ENCODE measurements at places on chromosomes 2 and 18.

- no peak for DNase-seq
Observed at GRCh38 chr2:108364676-108365297, 13.0 kb upstream of the SULT1C4 start.

DNA sequence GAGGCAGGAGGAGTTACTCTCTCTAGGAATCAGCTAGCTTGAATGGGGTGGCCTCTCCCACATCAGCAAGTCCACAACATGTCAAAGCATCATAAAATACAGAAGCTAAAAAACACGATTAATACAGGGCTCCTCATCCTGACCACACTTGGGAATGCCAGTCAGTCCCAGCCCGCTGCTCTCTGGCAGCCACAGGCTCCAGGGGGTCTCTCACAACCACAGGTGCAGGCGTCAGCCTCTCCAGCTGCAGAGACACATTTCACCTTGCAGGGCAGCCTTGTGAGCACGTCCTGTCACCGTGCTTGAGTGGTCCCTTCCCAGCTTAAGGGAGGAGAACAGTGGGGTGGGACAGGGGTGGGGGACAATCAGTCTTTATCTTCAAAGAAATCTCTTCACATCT, 137.4 kb upstream of the SH3BP4 start:
- DNase-seq, result no peak

DNA sequence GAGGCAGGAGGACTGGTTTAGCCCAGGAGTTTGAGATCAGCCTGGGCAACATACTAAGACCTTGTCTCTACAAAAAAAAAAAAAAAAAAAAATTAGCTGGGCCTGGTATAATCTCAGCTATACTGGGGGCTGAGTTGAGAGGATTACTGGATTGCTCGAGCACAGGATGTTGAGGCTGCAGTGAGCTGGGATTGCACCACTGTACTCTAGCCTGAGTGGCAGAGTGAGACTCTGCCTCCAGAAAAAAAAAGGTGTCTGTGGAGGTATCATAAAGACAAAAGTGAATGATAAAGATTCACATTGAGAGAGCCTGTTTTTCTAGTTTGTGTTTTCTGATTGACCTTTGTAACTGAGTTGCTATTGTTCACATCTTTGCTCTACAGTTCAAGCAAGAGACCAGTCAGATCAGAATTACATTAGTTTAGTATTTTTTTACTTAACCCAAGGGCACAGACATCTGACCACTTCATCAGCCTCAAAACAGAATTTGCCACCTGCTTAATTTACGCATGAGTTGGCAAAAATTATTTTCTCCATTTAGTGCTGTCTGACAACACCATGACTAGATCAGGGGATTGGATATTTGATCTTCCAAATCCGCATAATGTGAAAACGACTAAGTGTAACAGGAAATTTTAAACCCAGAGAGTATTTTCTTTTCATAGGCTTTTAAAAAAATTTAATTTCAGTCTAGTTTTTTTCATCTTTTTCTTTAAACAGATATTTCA, 271.0 kb downstream of the TGIF1 start:
- DNase-seq, result no peak

DNA sequence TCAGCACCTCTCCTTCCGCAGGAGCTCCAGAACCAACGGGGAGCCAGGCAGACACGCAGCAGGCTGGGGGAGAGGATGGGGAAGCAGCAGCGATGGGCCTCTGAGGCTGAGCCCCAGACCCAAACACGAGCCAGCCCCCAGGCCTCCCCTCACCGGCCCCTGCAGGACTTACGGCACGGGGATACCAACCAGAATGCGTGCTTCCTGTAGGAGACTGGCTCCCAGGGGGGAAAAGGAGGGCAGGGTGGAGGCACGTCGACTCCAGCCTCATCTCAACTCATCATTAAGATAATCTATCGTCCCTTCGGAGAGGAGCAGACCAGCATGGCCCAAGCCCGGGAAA, 495.1 kb upstream of the MYT1L start:
- DNase-seq, result no peak

- DNase-seq, result no peak
Observed at GRCh38 chr2:166957686-166958085, 69.4 kb downstream of the XIRP2 start.

DNA sequence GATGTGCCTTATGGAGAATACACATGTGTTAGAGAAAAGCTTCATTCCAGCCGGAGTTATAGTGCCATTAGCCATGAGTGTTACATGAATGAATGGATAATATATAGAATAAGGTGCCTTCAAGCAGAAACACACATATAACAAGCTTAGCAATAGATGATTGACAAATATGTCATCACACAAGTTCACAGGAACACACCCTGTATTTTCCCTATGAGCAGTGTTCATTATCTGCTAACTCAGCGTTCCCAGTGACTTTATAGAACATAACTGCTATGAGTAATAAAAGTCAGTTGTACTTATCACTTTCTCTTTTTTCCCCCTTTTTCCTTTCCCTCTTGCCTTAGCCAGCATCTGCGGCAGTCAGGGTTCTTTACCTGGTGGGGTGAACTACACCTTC, 65.1 kb downstream of the TIMM21 start:
- no peak for DNase-seq

- DNase-seq, result no peak
Observed at GRCh38 chr2:26650713-26651469, 9.7 kb upstream of the CIB4 start.

- DNase-seq, result no peak
Observed at GRCh38 chr2:98487101-98487805, 42.6 kb downstream of the INPP4A start.

GRCh38 chr2:58923869-58924268, 682.7 kb upstream of the FANCL start:
- no peak for DNase-seq

- no peak for DNase-seq
Observed at GRCh38 chr2:67013821-67014220, 383.3 kb upstream of the ETAA1 start.

DNA sequence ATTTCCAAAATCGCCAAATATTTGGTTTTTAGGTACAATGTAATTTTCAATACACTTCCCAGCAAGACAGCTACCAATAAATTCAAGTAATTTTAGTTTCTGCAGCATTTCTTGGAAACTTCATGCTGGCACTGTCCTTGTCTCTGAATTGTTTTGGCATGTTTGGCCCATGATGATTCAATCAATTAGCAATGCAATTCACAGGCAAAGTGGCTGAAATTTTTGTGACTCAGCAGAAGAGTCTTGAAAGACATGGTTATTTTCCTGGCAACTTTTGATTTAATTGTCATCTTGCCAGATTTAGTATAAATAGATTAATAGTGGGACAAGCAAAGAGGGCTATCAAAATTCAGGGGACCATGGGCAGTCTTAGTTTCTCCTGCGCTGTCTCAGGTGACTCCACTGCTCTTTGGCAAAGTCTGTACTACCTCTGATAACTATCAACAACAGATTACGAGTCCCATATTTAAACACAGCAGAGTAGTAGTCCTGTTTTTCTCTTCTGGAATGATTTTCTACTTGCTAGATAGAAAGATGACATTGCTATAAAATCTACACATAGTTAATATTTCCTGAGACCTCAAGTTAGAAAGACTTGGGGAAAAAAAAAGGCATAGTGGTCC, 88.9 kb upstream of the CYP26B1 start:
- no peak for DNase-seq

- DNase-seq, result no peak
Observed at GRCh38 chr2:129751409-129751808, 228.1 kb upstream of the RAB6C start.

DNA sequence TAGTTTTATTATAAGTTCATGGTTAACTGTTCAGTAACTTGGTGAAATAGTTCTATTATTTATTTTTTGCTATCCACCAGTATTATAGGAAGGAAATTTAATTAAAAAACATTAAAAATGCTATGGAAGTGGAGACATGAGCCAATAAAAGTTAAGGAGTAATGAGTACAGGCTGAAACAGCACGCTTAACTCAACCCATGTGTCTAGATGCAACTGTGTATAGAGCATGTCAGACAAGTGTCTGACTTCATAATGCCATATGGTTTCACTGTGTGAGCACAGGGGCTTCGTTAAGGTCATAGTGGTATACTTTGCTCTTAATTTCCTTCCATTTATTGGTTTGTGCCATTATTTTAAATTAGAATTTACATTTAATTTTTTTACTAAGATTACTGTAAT, 566.8 kb upstream of the NRP2 start:
- no peak for DNase-seq

DNA sequence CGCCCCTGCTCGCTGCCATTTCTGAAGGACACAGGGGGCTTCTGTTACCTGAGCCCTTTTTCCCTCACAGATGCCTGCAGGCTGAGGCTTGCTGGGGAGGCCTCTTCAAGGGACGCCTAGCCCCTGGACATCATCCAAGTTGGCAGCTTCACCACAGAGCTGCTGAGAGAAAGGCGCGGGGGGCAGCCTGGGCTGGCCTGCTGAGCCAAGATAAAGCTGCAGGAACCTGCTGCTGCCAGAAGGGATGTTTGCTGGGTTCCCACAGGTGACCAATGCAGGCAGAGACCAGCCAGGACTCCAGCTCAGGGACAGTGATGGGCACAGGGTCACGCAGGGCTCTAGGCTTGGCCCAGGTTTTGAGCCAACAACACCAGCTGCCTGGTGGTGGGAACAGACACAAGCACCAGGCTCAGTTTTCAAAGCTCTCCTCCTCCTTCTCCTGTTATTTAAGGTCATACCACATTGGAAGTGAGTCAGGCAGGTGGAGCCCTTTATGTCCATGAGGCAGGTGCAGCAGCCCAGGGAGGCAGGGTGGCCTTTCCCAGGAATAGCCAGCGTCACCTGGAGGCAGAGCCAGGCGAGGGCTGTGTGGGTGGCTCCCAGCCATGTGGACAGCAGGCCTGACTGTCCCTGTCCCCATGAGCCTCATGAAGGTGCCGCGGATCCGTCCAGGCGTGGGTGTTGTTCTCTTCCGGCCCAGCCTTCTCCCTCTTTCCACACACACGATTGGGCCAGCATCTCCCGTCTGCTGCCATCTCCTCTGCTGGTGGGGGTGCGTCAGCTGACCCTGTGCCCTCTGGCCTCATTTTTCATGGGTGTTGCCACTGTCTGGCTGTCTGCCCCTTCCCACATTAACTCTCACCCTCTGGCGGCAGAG, 515.5 kb upstream of the MYT1L start:
- DNase-seq, result no peak

- DNase-seq, result no peak
Observed at GRCh38 chr2:151568501-151568900, 158.8 kb downstream of the RIF1 start.

DNA sequence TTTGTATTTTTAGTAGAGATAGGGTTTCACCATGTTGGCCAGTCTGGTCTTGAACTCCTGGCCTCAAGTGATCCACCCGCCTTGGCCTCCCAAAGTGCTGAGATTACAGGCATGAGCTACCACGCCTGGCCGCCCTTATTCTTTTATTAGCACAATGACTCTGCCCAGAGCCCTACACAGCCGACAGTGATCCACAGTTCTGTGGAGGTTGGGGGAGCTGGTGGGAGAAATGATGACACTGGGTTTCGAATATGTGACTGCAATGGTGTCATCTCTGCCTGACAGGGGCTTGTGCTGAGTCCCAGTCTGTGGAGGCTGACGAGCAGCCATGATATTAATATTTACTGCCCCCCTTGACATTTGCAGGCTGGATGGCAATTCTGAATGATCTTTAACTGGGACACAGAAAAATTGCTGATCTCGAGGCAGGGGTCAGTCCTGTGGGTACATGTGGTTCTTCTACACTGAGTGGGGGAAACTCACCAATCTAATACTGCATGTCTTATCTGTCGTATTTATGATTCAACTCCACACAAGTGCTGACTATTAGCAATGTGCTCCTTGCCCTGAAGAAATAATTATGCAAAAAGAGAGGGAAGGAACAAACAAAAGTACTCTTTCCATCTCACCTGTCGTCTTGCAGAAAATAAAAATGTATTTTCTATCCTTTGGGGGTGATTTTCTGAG, 6.3 kb upstream of the CTAGE1 start:
- no peak for DNase-seq

GRCh38 chr2:7773362-7774360, 856.4 kb downstream of the RNF144A start:
- DNase-seq, result no peak

DNA sequence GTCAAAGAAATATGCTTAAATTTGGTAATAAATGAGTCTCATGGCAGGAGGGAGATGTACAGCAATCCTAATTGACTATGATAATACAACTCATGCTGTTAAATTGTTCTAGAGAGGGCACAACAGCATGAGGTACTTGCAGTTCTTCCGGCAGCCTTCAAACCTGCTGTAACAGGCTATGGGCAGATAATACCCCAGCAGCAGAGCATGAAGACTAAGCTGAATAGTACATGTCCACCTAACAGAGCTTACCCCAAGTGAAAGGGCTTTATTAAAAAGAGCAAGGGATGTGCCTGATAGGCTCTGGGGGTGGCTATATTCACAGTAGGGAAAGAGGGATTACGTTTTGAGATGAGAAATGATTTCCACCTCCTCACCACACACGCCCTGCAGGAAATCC, 28.9 kb downstream of the MRO start:
- DNase-seq, result no peak

DNA sequence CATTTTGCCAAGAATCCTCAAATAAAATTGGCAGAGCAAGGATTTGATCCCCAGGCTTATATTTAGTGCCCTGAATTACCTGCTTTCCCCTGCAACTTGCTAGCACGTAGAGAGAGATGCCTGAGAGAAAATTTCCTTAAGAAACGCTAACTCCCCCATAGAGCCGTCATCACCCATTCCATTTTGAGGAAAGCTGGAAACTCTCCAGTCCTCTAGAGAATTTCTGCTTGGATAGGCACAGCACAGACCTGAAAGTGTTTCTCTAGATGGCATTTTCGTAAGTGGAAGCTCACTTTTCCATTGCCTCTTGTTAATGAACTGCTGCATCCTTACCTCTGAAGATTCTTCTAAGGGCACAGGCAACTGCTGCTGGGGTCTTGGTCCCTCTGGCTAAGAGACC, 277.8 kb upstream of the SIX2 start:
- DNase-seq, result no peak

- no peak for DNase-seq
Observed at GRCh38 chr2:43007901-43008300, 215.5 kb upstream of the HAAO start.

DNA sequence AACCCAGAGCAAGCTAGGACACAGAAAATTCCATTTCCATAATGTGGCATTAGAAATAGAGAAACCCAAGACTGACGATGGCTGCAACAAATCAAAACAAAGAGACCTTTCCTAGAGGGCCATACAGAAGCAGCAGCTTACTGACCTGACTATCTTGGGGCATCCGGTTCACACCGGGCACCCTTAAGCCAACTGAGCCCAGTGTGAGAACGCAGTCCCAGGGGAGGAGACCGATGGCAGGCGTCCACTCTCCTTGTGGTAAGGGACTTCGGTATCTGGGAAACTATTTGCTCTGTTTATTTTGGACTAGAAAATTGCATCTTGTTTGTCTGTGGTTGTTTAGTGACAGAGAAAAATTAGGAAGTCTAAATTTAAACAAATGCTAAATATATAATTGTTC, 244.8 kb upstream of the COPS8 start:
- DNase-seq, result no peak

All from B cell (primary cell).